ENCODE measurements at places on chromosomes 1 and 21.
A peak's percentile ranks its signal among the peaks of the same experiment; 100 is the strongest.

DNA sequence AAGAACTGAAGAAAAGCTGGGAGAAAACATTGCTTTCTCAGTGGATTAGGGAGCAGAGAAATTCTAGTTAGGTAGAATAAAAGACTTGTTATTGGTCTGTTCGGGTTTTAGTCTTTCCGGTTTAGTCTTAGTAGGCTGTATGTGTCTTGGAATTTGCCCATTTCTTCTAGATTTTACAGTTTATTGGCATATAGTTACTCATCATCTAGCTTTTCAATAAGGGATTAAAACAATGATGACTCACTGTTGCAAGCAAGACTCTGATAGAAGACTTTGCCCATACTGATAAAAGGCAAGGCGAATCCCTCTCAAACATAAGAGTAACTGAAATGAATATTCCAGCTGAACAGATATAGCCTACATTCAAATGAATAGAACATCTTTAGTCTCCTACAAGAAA, 62.3 kb downstream of the GPR137B start:
- DNase-seq, result no peak

DNA sequence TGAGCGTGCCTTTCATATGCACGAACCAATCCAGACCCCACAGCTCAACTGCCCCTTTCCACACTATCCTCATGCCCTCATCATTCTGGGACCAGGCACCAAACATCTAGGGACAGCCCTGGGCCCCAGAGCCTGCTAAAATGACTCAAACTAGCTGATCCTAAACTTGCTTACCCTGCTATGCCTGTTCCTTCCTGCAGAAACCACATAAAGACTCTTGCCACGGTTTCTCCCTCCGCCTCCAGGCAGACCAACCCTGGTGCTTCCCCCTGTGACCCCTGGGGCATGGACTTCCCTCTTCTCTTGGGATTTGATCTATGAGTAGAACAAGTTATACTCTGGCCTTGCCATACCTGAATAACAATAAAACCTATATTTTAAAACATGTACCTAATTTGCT, 138.0 kb upstream of the CD34 start:
- no peak for DNase-seq

GRCh38 chr1:54559771-54560231, 11.8 kb downstream of the ACOT11 start:
- DNase-seq, result no peak

- DNase-seq, result no peak
Measured at GRCh38 chr1:206117151-206117948, at the start of gene AVPR1B. Gene AVPR1B (minus strand): TSS chr1:206117388. CDS start chr1:206116890, 498 bp downstream.

- DNase-seq, result no peak
Measured at GRCh38 chr1:167456524-167456923, 61.8 kb downstream of the CD247 start.

GRCh38 chr1:105632342-105633196, 1423.9 kb upstream of the PRMT6 start:
- DNase-seq, result no peak

- DNase-seq, result no peak
Measured at GRCh38 chr1:214464445-214465287, 86.7 kb downstream of the PTPN14 start.

GRCh38 chr1:160774886-160775719, 20.9 kb upstream of the LY9 start:
- DNase-seq, result no peak

- peak; percentile 57 for DNase-seq
Measured at GRCh38 chr1:177274687-177275211, 104.0 kb downstream of the BRINP2 start.

DNA sequence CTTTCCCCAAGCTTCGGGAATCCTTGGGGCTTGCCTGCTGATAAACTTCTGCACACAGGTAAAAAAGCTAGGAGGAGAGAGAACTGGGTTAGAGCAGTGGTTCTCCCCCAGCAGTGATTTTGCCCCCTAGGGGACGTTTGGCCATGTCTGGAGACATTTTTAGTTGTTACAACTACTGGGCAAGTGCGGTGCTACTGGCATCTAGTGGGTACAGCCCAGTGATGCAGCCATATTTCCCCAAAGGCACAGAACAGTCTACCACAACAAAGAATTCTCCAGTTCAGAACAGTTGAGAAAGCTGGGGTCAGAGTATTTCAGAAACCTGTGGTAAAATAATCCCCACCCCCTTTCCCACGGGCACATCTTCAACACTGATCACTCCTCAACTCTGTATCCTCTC, 41.3 kb downstream of the LRRC71 start:
- no peak for DNase-seq

DNA sequence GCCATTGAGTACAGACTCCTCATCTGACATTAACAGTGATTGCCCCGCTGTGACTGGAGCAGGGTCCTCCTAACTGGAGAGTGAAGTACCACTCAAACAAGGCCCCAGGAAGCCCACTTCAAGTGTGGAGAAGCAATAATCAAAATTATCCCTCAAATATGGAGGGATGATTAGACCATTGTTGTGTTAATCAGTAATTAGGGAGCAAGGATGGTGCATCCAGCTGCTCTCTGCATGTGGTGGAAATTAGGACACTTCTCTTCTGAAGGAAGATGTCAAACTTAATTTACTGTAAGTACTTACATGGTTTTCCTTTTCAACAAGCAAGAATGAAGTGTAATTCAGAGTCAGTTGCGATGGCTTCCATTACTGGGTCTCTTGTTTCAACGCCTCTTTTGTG, 3.4 kb upstream of the ZP4 start:
- no peak for DNase-seq

DNA sequence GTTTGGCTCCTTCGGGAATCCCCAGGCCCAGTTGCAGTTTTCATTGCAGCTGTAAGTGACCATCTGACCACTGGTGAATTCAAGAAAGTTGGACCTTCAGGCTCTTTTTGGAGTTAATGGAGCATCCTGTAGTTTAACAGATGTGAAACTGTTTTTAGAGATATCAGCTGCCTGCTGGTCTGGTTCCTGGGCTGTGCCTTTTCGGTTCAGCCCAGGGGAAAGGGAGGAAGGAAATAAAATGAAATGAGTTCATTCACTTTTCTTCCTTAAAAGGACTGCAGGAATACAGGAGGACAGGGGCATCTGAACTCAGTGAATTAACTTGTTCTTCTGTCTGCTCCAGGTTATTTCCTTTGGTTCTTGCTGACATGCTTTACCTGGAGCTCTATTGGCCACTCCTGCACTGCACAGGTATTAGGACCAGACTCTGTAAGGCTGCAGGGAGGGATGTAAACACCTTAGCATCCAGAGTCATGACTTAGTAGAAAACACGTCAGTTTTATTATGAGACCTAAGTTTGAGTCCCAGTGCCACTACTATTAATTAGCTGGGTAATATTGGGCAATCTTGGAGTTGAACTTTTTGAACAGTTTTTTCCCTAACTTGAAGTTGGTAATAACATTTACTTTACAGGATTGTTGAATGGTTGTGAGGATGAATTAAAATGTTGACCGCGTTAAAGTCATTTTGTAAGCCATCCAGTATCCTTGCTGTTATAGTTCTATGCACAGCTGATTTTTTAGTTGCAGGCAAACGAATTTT, 83.6 kb downstream of the LRRC8D start:
- no peak for DNase-seq

DNA sequence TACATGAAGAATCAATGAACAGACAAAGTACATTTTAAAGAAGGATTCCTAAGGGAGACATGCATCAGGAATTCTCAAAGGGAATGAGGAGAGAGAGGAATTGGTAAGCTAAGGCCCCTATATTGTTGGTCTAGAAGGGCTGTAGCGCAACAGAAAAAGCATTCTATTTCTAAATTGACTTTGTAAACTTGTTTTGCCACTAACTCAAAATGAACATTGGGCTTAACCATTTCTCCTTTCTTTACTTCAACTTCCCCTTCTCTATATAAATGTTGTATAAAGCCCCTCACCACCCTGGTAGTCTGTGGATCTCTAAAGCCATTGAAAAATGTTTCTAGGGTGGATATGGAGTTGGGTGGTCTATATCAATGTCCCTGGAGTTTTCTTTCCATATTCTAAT, 20.4 kb upstream of the OR6N2 start:
- DNase-seq, result no peak

DNA sequence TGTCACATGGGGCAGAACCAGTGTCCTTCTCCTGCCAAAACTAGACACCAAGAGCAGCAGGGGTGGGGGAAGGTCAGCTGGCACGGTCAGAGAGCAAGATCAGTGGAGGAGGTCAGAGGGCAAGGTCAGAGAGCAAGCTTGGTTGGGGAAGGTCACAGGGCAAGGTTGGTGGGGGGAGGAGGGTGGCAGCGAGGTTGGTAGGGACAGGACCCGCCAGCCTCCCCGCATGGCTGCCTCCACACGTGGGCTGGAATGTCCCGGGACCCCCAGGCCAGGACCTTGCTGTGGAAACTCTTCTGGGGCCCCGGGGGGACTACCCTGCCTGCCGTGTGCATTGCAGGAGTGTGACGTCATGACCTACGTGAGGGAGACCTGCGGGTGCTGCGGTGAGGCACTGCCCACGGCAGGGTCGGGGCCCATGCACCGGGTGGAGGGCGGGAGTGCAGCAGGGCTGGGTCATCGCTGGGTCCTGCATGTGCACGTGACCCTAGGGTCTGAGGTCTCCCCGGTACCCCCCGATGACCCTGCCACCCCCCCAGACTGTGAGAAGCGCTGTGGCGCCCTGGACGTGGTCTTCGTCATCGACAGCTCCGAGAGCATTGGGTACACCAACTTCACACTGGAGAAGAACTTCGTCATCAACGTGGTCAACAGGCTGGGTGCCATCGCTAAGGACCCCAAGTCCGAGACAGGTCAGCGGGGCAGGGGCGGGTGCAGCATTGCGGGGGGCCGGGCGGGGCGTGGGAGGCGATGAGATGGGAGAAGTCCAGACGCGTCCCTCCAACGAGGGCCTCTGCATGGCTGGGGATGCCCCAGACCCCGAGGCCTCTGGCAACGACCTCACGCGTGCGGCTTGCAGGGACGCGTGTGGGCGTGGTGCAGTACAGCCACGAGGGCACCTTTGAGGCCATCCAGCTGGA, 27.3 kb downstream of the COL6A2 start:
- DNase-seq, result no peak

DNA sequence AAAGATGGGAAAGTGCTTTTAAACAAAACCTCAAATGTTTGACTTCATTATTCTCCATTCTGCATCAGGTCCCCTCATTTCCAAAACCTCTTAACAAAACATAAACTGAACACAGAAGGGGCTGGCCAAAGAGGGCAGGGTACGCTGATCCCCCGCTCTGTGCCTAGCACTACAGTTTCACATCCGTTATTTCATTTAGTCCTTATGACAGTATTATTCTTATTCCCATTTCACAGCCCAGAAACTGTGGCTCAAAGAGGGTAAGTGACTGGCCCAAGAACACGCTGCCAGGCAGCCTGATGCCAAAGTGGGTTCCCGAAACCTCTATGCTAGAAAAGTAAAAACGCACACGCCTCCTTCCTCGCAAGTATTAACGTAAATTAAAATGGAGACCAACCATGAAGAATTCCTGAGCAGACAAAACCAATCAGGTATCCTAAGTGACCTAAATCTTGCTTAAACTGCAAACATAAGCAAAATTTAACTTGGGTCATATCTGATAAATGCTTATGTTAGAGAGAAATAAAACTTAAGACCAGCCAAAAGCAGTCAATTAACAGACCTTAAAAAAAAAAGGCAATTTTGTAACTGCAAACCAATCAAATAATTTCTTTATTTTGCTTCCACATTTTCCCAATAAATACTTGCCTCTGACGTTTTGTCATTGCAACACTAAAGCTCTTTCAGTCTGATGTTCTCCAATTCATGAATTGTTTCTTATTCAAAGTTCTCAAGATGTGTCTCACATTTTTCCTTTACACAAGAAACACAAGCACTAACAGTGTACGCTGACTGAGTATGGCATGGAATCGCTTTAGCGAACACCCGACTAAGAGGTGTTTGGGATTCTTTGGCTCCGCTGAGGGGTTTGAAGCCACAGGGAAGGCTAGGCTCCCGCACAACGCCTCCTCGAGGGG, 653 bp downstream of the CASP9 start:
- no peak for DNase-seq

DNA sequence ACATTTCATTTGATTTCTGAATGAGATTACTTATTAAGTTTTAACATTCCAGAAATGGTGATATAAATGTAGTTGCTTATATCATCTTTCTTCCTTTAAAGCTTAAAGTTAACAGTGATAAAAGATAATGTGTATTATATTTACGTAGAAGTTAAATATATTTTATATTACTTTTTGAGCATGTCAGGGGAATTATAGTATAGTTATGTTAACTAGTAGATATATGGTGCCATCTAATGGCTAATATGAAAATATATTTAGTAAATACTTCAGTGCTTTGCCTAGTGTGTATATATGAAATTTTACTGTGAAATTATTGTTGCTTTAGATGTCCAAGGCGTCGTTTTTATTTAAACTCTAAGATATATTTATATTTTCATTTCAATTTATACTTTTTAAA, 51.5 kb downstream of the SYT14 start:
- DNase-seq, result peak; percentile 4

- no peak for DNase-seq
Measured at GRCh38 chr1:33275195-33275594, 18.9 kb downstream of the ZNF362 start.

DNA sequence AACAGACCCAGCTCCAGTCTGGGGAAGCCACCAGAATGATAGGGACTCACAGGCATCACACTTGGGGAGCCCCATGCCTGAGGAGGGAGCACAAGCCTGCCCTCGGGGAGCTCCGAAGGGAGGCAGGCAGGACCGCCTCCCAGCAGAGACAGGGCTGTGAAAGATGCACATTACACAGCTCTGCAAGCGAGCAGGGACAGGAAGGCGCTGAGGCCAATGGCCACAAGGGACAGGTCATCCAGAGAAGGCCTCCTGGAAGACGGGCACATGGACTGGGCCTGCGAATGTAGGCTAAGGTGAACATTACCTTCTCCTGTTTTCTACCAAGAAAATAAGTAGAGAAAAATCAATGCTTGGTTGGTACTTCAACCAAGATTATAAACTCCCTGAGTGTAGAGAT, 4.2 kb downstream of the NPR1 start:
- no peak for DNase-seq

- DNase-seq, result no peak
Measured at GRCh38 chr1:230548997-230549396, 93.3 kb upstream of the COG2 start.

DNA sequence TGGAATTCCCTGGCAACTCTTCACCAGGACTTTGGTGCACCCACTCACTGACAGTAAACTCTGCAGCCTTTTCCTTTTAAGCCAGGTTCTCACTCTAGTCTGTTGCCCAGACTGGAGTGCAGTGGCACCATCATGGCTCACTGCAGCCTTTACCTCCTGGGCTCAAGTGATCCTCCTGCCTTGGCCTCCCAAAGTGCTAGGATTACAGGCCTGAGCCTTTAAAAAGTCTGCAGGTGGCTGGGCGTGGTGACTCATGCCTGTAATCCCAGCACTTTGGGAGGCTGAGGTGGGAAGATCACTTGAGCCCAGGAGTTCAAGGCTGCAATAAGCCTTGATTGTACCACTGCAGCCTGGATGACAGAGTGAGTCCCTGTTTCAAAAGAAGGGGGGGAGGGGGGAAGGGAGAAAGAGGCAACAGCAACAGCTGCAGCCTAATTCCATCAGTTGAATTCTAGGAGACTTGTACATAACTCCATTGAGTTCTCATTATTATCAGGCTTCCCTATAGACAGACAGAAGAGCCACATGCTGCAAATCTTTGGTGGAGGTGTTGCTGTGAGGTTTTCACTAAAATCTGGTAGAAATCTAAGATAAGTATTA, 8.1 kb upstream of the HNRNPR start:
- DNase-seq, result no peak
